ENCODE measurements at places on chromosomes 12 and 14.

- DNase-seq = no peak
These were observed 65.2 kb upstream of the DIO3 start for GRCh38 chr14:101495827-101496775.

DNA sequence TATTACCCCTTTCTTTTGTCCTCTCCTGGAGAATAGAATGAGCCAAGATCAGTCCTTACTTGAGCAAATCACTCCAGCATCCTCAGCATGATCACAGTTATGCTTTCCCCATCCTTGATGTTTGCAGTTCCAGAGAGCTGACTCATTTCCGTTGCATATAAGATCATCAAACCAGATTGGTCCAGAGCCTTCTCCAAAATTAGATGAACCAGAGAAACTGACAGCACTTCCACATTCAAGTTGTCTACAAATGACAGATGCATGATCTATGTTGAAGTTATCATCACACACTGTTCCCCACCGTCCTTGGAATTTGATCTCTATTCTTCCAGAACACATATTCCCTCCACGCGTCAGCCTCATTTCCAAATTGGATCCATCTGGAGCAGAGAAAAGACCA, 4.8 kb downstream of the CD163 start:
- peak; percentile 93 for DNase-seq

DNA sequence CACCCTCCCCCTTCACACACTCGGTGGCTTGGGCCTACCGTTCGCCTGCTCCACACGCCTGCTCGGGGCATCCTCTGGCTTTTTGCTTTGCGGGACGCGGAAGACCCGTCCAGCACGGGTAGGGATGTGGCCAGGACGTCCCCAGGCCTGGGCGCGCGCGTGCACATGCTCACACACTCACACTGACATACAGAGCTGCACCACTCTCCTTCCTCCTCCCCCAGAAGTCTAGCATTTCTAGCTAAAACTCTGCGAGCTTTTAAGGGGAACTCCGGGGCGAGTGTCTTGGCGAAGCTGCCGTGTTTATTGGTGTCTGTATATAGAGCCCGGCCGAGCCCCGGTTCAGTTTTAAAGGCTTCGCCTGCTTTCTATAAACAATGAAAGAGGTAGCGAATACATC, 5.0 kb downstream of the TBX5 start:
- DNase-seq = no peak

DNA sequence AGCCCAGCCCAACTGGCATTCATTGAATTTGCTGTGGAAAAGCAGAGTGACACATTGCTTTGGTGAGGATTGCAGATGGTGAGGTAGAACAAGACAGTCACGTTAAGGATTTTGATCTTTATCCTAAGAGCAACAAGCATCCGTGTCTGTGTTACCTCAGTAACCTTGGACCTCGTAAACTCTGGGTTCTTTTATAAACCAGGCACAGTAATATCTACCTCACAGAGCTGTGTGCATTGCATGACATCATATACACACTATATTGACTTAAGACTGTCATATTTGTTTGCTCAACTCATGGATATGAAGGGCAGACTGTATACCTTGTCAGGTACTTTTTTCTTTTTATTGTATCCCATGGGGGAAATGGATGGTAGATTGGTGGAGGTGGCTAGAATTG, 156.2 kb downstream of the ETV6 start:
- DNase-seq = no peak

DNA sequence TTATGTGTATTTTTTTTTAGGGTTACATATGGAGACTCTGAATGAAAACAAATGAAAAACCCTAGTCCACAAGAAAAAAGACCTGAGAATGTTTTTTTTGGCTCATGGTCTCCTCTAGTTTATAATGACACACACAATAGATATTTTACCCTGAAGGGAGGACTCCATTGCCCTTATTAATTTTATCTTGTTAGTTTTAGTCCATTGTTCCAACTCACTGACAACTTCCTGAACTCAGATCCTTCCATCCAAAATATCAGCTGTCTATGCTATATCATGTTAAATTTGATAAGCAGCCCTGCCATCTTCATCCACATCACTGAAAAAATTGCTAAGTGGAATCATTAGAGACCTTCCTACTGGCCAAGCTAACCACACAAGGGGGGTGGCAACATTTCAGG, 232.1 kb downstream of the MON2 start:
- DNase-seq = peak; percentile 89

- no peak for DNase-seq
These were observed at the start of gene GPRC5D for GRCh38 chr12:12952036-12952435. Gene GPRC5D, minus strand, starts transcription at chr12:12952170. Its CDS starts 1,786 bp downstream, at chr12:12950384.

DNA sequence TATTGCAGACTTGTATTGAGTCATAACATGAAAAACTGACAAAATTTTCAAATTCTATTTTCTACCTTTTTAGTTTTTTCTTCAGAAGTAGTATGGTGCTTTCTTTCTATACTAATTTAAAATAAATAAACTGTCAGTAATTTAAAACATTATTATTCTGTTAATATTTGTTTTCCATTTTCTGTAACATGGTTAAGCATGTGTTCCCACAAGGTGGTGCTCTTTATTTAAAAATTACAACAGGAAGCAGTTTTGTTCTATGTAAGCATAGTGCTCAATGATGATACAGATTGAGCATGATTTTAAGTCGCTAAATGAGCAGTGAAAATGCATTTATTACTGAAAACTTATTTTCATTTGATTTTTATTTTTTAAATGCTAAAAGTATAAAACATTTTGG, 114.6 kb downstream of the PPFIA2 start:
- peak; percentile 51 for DNase-seq

DNA sequence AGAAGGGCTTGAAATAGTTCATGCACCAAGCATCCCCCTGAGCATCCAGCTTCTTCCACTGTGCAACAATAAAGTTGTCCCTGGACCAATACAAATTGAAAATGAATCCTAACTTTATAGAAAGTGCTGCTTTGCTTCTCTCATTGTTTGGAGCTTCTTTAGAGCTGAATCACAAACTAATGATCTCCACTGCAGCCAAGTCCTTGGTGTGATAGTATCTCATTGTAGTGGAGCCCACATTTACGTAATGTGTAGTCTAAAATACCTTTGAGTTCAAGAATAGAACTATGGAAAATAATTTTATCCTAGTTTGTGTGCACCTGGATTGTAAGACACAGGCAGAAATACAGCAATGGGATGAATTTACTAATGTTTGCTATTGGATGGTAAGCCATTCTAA, 319.9 kb downstream of the EGLN3 start:
- no peak for DNase-seq

DNA sequence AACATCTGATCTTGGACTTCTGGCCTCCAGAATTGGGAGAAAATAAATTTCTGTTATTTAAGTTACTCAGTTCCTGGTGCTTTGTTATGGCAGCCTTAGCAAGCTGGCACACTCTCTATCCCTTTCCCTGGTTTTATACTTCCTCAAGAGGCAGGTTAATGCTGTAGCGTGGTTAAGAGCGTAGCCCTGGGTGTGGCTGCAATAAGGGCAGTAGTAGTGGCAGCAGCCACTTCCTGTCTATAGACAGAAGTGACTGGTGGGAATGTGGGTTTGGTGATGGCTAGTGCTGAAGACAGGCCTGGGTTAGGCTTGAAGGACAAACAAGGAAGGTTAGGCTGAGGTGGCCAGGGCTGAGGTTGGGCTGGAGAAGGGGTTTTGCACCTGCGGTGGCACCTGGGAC, 3.6 kb upstream of the LGALS3 start:
- DNase-seq = no peak

GRCh38 chr12:12508612-12509011, 54.1 kb downstream of the DUSP16 start:
- DNase-seq = no peak

DNA sequence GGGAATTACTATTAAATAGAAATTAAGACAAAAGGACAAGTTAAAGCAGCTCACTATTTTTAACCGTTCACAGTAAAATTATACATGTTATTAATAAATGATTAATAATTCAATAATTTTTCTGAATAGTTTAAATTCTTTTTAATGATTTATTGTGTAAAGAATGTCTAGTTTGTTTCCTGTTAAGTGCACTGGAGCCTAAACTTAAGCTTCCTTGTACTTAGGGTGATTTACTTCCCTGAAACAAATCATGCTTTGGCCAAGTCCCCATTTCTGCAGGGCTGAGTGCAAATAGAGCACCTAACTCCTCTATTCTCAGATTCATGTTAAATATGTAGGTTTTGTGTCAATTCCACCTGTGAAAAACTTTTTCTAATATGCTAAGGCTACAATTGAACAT, 188.9 kb upstream of the PDZRN4 start:
- peak; percentile 12 for DNase-seq

DNA sequence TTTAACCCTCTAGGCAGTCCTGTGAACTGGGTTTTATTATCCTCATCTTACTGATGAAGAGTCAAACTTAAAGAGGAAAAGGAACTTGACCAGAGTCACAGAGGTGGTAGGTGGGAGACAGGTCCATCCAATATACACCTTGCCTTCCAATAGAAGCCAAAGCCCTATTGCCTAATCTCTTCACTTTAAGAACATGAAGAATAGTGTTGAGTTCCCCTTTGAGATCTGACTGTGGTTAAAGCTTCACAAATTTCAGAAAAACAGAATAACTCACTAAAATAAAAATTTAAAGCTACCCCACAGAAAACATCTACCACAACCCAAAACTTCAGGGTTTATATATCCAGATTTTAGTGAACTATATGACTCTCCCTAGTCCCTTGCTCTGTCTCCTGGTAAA, 115.4 kb downstream of the ETV6 start:
- no peak for DNase-seq

- DNase-seq = peak; percentile 3
These were observed 697 bp downstream of the ATP6V0A2 start for GRCh38 chr12:123712780-123713319.

GRCh38 chr12:29275834-29276233, 105.1 kb downstream of the ERGIC2 start:
- DNase-seq = no peak

- no peak for DNase-seq
These were observed 69.5 kb upstream of the DIO3 start for GRCh38 chr14:101491841-101492240.

- DNase-seq = peak; percentile 52
These were observed 3.5 kb upstream of the LTBR start for GRCh38 chr12:6380141-6381121.

DNA sequence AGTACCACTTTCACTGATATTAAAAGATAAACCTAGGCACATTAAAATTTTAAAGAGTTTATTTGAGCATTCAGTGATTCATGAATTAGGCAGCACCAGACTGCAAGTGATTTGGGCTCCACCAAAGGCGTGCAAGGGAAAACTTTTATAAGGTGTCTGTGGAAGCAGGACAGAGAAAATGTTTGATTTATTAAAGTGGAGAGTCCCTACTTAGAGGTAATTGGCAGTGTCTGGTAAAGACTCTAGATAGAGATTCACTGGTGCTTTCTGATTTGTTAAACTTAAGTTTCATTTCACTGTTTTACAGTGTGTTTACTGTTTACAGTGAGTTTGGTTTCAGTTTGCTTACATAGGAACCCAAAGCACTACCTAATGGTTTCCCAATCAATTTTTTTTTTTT, 72.8 kb downstream of the ANKS1B start:
- DNase-seq = no peak

DNA sequence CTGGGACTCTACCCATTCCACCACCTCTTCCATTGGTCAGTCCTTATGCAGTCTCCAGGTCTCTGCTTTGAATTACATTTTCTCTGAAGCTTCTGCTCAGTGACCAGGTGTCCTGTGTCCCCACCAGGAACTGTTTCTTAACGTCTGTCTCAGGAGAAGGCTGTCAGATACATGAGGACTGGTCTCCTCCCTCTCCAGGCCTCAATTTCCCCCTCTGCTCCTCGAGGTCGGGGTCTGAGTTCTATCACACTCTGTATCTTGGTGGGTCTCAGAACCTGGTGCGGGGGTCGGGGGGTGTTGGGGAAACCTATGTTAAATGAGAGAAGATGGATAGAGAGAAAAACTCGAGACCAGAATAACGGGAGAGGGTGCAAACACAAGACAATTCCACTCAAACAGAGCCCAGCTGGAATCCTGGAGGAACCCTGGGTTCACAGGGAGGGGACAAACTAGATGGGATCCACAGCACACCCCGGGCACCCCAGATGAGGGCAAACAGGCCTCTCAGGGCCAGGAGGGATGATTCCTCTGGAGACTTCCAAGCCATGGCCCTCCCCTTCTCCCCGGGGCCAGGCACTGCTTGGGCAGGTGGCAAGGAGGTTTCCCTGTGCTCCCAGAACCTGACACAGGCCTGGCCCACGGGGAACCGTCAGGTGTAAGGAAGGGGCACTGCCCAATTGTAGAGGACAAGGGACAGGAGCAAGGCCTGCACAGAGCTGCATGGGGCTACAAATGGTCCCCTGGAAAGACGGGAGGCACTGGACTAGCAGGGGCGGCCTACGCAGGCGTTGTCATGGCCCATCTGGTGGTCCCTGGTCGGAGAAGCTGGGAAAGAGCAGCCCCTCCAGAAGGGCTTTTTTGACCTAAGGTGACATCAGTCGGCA, 313.2 kb upstream of the DIO3 start:
- DNase-seq = no peak

DNA sequence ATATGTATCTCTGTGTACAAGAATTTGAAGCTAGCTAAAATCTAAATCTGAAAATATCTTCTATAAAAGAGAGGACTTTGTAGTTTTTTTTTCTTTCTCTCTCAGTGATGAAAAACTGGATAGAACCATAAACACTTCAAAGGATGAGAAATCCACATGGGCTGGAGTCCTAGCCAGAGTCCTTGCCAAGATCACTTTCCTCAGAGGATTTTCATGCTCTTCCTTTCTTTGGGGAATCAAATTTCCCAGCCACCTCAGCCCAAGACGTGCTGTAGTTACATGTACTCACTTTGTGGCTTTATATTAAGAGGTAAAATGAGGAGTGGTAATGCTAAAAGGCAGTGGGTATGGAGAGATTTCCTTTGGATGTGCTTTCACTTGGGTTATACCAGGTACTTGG, 110.3 kb downstream of the SLC38A1 start:
- DNase-seq = no peak

- DNase-seq = no peak
These were observed 73.0 kb downstream of the TMEM132D start for GRCh38 chr12:129830796-129831195.

- no peak for DNase-seq
These were observed 14.9 kb downstream of the SCAF11 start for GRCh38 chr12:45975506-45975905.

DNA sequence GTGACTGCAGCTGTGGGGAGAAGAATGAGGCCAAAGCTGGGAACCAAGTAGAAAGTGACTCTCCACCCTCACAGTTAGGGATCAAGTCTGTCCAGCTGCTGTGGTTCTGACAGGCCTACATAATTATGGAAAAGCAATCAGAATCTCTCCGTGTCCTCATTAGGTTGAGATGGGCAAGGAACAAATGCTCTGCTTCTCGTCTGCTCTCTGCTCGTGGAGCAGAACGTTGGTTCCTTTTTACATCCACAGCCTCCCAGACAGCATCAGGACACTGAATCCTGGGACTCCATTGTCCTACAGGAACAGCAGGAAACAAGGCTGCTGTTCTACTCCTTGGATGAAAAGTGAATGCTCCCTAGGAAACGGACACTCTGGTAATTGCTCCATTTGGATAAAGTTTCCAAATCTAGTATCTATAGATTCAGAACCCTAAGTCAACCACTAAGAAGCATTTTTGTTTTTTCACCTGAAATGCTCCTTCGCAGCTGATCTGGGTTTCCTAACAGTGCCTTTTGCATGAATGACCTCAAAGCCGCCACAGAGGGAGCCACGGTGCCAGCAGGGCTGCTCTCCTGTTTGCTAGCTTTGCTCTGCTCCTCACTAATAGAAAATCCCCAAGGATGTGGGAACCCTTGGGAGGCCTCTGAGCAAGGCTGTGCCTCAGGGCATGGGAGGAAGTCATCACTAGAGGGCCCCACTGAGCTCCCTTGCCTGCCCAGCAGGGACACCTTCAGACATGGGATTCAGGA, 102.0 kb downstream of the EGLN3 start:
- peak; percentile 61 for DNase-seq

- no peak for DNase-seq
These were observed 6.8 kb downstream of the SRSF5 start for GRCh38 chr14:69773571-69774276.

- DNase-seq = no peak
These were observed 466 bp downstream of the GPRC5D start for GRCh38 chr12:12951504-12951903.
